ENCODE measurements at places on chromosomes 3 and 15. TPM values are rescaled to one million over a fixed set of nuclear protein-coding genes. Genes with fewer than 3 reads are reported as not detected.

DNA sequence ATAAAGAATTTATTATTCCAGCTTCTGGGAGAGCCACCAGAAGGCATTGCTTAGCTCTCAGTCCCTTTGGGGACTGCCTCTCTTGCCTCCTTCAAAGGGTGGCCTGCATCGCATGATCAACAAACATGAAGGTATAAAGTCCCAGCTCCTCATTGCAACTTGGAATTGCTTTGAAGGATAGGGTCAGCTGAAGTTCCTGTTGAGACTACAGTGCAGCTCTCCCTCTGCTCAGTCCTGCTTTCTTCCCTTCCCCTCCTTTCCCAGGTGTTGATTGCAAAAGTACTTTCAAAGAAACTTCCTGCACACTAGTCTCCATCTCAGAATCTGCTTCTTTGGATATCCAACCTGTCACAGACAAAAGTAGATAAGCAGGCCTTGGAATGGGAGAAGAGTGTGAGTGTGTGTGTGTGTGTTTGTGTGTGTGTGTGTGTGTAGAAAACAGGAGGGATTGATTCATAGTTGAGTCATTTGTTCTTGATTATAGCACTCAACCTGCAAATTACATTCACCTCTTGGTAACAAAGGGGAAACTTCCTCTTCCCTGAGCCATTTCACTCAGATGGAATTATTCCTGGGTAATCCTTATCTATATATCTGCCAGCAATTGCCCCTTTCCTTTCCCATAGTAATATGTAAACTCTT lies 13.7 kb downstream of the CCR8 start:
- no peak for DNase-seq

GRCh38 chr15:80275961-80276360 lies 23.9 kb upstream of the CTXND1 start:
- no peak for DNase-seq

DNA sequence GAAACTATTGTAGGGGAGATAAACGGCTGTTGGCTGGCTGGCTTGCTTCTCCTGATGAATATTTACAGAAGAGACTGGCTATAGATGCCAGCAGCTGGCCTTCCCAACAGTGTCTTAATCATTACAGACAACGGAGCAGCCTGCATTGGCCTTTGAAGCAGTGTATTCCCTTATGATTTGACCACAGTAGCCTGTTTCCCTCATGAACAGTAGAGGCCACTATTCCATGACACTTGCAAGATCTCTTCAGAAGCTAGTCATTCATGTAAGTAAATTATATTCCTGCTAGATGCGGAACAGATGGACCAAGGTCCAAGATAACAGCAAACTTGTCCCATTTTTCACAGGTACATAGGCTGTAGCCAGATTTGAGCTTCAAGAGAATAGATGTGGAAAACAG lies 47.3 kb downstream of the TMCO5A start:
- DNase-seq = no peak

Gene GHRL
- total RNA-seq = 0.35 TPM

GRCh38 chr15:93989440-93989998 lies 241.8 kb upstream of the MCTP2 start:
- DNase-seq = no peak

GRCh38 chr15:50190166-50190570 lies 8.2 kb downstream of the SLC27A2 start:
- no peak for DNase-seq

DNA sequence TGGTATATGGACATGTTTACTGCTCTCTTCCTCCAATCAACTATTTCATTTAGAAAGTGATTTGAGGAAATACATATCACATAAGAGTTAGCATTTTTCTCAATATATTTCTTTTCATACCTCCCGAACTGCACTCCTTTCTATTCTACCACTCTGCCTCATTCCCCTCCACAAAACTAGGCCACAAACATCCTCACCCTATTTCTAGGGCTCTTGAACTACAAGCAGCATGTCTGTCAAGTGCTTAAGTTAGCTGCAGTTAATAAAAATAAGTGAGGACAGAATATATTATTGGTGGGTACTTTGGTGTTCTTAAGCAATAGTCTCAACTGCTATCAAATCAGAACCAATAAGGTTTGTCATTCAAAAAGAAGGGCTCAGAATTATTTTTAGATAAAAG lies 125.1 kb downstream of the CLASP2 start:
- DNase-seq = no peak

- no peak for DNase-seq
These were observed 125.6 kb upstream of the ROPN1 start for GRCh38 chr3:124117486-124117885.

- no peak for DNase-seq
These were observed 575.7 kb upstream of the ZNF717 start for GRCh38 chr3:76361010-76361409.

GRCh38 chr3:60728006-60728405 lies 523.2 kb downstream of the FHIT start:
- DNase-seq = no peak

DNA sequence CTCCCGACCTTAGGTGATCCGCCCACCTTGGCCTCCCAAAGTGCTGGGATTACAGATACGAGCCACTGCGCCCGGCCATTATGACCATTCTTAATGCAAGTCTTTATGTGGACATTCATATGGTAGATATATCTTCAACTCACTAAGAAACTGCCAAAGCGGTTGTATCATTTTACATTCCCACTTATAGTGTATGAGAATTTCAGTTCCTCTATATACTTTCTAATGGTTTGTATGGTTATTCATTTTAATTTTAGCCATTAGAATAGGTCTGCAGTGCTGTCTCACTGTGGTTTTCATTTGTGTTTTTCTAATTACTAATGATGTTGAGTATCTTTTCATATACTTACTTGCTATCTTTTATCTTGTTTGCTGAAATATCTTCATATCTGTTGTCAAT lies 32.5 kb downstream of the TCF12 start:
- DNase-seq = no peak

GRCh38 chr15:49313650-49314049 lies 109.4 kb upstream of the FGF7 start:
- DNase-seq = no peak

Gene SPTSSB
- 0.20 TPM for total RNA-seq

- no peak for DNase-seq
These were observed 114.4 kb downstream of the CHSY1 start for GRCh38 chr15:101137312-101137940.

GRCh38 chr3:127784865-127785710 lies 37.2 kb downstream of the MGLL start:
- DNase-seq = no peak

GRCh38 chr15:101397521-101398003 lies 91.9 kb downstream of the PCSK6 start:
- DNase-seq = no peak

Gene SPINK8
- not detected for total RNA-seq

GRCh38 chr3:187016639-187017345 lies 86.5 kb downstream of the ST6GAL1 start:
- no peak for DNase-seq

DNA sequence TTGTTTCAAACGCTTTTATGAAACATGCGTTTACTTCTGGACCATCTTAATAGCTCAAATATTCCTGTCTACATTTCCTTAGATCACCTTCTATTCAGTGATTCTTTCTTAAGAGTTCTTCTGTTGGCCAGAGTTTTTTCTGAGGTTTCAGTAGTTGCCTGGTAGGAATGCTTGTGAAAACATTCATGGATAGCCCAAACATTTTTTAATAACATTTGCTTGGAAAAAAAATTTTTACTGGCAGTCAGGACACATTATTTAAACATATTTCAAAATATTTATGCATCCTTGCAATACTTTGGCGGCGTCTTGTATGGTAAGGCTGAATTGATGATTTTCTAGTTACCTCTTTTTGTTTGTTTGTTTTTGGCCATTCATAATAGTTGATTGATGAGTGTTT lies 47.4 kb upstream of the ZBTB20 start:
- DNase-seq = no peak

DNA sequence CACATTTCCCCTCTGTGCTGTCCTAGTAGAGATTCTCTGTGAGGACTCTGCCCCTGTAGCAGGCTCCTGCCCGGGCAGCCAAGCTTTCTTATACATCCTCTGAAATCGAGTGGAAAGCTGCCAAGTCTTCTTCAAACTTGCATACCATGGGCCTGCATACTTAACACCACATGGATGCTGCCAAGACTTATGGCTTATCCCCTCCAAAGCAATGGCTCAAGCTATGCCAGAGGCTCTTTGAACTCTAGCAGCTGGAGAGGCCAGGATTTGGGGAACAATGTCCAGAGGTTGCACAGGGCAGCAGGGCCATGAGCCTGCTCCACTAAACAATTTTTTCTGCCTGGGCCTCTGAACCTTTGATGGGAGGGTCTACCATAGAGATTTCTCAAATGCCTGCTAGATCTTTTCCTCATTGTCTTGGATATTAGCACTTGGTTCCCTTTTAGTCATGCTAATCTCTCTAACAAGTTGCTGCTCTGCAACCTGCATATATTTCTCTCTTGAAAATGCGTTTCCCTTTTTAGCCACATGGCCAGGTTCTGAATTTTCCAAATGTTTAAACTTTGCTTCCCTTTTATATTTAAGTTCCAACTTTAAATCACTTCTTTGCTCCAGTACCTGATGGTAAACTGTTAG lies 6.1 kb upstream of the PLSCR4 start:
- no peak for DNase-seq

Gene CASR
- not detected for total RNA-seq

DNA sequence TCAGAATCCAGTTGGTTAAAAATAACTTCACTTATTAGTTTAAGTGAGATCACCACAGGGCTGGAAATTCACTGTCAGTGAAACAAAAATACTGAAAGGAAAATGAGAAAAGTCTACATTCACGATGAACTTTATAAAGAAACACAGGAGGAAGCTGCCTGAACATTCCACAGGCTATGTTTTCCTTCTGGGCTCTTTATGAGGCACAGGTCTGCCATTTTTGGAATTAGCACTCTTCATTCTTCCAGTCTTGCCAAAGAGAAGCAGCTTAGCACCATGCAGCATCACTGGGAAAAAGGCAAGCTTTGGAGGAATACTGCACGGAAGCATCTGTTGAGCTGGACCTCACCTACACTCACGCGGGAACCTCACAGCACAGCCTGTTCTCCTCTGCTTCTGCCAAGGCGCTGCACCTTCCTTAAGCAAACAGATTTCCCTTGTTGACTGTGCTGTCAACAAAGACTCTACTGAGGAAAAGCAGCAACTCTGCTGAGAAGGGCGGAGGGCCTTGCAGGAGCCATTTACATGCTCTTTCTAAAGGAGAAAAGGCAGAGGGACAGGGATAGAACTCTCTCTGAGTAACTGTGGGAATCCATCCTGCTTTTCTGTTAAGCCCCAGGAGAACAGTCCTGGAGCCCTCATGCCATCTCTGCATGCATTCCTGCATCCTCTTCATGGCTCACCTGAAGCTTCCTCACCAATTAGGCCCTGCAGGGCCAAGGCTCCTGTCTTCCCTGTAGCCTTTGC lies 15.7 kb downstream of the SUSD5 start:
- no peak for DNase-seq

DNA sequence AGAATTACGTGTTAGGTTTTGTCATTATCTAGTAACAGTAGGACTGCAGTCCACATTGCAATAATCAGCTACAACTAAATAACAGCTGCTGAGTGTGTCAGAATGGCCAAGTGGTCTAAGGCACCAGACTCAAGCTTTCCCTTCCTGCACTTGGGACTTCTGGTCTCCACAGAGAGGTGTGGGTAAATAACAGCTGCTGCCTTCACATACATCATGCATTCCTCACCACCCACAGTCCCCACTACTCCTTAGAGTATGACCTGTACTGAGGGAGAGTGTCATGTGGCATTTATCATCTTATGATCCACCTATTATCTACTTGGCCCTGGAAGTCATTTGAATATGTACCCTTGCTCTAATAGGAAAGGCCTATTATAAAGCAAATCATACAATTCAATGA lies 22.2 kb upstream of the ZMAT3 start:
- DNase-seq = no peak

DNA sequence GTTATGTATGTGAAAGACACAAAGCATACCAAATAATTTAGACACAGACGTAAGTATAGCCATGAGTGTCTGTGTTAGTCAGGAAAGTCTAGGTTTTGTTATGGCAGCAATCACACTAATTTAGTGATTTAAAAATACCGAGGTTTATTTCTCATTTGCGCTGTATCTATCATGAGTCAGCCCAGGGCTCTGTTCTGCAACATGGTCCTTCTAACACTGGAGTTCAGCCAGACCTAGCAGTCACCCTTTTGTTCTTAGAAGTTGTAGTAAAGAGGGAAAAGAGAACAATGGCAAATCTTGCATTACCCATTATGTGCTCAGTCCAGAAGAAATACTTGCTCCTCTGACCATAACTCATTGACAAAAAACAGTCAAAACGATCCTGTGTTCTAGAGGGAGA lies 311.5 kb downstream of the NLGN1 start:
- DNase-seq = no peak

Gene KY
- total RNA-seq = 0.52 TPM

GRCh38 chr15:67035886-67036285 lies 29.5 kb upstream of the SMAD3 start:
- DNase-seq = no peak

- no peak for DNase-seq
These were observed 18.1 kb downstream of the MB21D2 start for GRCh38 chr3:192899540-192899982.

DNA sequence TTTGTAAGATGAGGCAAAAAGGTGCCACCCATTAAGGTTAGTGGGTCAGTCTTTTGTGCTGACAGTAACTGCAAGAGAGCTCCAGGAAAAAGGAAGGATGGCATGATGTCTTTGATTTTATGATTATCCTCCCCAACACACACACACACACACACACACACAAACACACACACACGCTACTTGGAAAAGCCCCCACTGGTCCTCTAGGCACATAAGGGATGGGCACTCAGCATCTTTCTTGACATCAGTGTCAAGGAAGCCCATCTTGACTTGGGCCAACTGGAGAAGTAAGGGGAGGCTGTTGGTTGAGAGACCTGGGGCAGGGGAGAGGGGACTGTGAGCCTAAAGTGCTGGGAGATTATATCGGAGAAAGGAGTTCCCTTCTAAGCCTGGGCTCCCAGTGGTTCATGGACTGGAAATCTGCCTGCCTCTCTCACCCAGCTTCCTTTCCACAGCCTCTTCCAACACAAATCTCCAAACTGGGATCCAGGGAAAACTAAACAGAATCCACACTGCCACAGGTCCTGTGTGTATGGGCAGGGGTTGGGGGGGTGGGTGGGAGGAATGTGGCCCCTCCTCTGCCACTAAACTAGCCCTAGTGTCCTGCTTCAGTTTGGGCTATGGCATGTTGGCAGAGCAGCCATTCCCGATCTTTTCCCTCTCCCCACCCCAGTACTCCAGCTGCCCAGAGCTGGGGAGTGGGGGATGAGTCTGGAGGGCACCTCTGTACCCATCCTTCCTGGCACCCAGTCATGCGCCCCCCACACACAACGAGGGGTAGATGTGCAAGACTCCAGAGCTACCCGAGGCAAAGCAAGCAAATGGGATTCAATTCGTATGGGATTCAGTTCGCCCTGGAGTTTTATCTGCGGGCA lies 1.6 kb downstream of the AMOTL2 start:
- no peak for DNase-seq

- no peak for DNase-seq
These were observed 36.0 kb upstream of the NR1I2 start for GRCh38 chr3:119745942-119746341.

Gene NSUN3
- 12.0 TPM for total RNA-seq

DNA sequence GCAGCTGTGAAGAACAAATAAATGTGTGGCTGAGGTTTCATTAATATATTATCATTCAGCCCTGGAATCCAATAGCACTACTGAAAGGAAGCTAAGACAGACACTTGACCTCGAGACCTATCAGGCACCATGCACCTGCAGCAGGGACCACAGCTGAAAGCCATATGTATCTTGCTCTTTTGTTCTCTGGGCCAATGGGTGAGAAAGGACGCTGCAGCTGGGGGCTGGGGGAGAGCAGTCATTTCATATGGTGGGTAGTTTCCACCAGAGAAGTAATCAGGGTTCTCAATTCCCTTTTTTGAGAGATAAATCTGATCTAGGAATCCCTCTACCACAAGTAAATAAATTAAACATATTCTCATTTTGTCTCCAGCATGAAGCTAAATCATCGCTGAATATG lies 225.6 kb upstream of the STRIT1 start:
- no peak for DNase-seq

All from neural crest cell (in vitro differentiated cells).